ENCODE measurements at places on chromosomes 5 and 9.

GRCh38 chr9:121954477-121955140 is 138.5 kb downstream of the TTLL11 start:
- no peak for DNase-seq

GRCh38 chr5:120394259-120394658 is 69.8 kb upstream of the PRR16 start:
- DNase-seq, result no peak

GRCh38 chr9:137223078-137223970 is 1.3 kb upstream of the RNF208 start:
- DNase-seq, result peak; percentile 91

DNA sequence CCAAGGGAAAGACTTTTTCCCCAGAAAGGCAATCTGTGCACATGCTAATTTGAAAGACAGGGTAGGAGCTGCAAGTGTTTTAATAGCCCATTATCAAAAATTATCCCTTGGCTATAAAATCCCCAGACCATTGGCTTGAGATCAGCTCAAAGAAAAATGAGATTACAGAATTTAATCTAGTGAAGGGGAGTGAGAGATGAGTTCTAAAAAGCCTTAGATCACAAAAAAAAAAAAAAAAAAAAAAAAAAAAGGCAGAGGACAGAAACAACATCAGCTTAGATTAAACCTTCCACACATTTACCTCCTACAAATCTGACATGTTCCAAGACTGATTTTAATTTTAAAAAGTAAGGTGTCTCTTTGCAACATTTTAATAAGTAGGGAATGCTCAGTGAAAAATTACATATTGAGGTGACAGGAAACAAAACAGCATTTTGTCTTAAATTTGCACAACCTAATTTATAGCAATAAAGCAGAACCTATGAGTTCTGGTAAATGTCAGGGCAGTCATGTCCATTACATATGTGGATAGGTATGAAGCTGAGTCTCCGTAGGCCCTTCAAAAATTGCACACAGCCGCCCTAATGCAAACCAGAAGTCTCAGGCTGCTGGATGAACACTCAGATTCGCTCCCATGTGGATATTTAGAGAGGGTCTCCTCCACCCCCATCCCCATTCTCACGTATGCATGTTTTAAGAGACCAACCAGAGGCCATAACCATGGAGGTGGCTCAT is 43.4 kb downstream of the NFIB start:
- DNase-seq, result peak; percentile 49

DNA sequence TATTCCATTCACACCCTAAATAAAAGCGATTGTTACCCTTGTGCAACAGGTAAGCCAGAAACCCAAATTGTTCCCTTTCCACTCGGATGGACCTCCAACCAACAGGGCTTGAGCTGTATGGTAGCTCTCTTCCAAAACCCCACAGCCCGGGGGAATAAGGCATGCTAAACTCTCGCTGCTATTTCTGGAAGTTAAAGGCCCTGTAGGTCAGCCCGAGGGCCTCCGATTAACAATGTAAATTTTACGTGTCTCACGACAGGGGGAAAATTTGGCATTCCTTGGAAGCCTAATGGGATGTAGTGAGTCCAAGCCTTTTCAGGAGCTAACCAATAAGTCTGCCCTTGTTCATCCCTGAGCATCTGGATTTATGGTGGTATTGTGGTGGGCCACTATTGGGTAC is 26.0 kb downstream of the CNOT8 start:
- DNase-seq, result no peak

GRCh38 chr9:135990468-135991429 is 29.6 kb upstream of the UBAC1 start:
- DNase-seq, result no peak

GRCh38 chr5:16906255-16906654 is 29.8 kb downstream of the MYO10 start:
- DNase-seq, result no peak

DNA sequence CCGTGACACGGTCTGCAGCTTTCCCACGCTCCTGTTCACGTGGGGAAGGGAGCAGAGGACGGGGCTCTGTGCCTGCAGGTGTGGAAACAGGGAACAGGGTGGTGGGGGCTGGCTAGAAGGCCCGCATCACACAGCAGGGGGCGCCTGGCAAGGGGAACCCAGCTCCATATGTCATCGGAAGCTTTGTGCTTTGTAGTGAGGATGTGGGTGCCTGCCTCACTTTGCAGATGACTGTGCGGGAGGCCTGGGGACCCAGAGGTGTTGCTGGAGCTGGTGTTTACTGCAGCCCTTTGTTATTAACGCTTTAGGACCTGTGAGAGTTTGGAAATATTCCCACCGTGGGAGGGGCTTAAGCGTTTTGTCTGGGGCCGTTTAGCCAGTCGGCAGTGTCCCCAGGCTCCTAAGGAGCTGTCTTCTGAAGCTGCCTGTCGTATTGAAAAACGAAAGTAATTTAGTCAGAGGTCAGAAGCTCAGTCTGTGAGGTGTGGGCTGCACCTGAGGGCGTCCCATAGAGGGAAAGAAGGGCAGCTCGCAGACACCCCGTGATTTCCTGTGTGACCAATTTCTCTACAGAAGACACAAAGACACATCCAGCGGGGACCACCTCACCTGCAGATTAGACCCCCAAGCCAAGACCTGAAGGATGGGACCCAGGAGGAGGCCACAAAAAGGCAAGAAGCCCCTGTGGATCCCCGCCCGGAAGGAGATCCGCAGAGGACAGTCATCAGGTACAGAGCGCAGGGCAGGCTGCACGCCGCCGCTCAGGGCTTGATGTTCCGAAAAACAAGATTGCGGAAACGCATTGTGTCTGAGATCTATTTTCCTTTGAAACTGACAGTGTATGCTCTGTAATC is 9.1 kb downstream of the MAN1B1 start:
- DNase-seq, result no peak

DNA sequence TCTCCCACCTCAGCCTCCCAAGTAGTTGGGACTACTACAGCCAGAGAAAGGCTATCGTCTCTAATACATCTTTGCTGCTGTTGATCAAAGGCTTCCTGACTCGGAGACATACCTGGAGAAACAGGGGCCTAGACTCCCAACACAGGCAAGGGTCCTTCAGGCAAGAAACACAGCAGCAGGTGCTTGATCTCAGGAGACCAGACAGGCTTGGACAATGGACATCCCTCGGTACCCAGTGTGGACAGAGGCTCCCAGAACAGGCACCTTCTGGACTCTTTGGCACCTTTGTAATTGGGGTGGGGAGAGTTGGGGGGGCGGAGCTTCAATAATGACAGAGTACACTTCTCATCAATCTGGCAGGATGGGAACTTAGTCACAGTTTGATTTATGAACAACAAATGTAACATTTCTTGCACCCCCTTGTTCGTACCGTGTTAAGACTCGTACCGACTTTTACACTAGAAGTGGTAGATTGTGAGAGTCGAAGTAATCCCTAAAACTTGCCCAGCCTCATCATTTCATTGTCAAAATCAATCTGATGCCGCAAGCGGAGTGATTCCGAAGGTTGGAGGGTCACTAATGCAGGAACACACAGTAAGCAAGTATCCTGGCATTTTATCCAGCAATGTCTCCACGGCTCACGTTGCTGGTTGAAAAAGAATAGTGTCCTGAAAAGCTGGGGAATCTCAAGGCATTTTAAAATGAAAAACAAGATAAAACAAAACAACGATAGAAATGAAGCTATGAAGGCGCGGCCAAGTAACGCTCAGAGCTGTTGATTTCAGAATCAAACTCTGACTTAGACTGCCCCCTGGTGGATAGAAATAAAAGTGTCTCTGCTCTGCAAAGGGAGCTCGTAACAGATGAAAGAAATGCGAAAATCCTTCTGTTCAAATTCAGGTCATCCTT is 46.4 kb upstream of the STK32A start:
- DNase-seq, result peak; percentile 57

- no peak for DNase-seq
These were observed 9.8 kb upstream of the ENDOG start for GRCh38 chr9:128808543-128808942.

DNA sequence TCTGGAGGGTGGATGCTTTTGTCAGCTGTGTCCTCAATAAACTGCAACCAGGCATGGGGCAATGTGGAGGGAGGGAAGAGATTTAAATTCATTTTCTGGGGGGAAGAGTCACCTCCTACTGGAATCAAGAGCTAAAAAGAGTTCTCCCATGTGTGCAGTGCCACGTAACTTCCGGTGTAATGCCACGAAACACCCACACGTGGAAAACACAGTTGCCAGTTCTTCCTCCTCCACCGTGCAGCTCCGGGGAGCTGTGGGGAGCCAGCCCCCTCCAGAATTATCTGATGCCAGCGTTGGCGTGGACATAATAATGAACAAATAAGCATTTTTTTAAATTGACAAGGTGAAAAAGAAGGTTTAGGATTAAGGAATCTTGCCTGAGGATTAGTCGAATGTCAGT is 32.1 kb upstream of the MED10 start:
- no peak for DNase-seq
